ENCODE measurements at places on chromosomes 3 and 15.

- no peak for DNase-seq
Observed at GRCh38 chr3:189236352-189236751, 64.6 kb downstream of the TPRG1 start.

- no peak for DNase-seq
Observed at GRCh38 chr15:60536314-60536713, 57.4 kb upstream of the ICE2 start.

- peak; percentile 28 for DNase-seq
Observed at GRCh38 chr3:45082142-45082538, 56.0 kb downstream of the CLEC3B start.

- no peak for DNase-seq
Observed at GRCh38 chr3:134239538-134239937, 11.1 kb downstream of the RYK start.

GRCh38 chr3:122941228-122942206 lies 86.0 kb downstream of the SEMA5B start:
- no peak for DNase-seq

GRCh38 chr15:101213147-101213546 lies 38.7 kb downstream of the CHSY1 start:
- DNase-seq, result no peak

DNA sequence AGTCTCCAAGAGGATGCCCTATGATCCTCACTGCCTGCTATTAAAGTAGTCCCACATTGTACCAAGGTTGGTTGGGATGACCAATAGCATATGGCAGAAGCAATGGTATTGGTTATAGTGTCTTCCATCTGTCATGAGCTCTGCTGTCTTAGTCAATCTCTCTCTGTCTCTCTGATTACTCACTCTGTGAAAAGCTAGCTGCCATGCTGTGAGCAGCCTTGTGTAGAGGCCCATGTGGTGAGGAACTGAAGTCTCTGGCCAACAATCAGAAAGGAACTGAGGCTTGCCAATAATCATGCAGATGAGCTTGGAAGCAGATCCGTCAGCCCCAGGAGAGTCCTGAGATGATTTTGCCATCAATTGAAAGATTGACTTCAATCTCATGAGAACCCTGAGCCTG lies 60.3 kb upstream of the CFAP161 start:
- no peak for DNase-seq

- no peak for DNase-seq
Observed at GRCh38 chr15:66105286-66106265, 148.0 kb downstream of the MEGF11 start.

GRCh38 chr3:105365391-105366325 lies 1.1 kb upstream of the ALCAM start:
- peak; percentile 64 for DNase-seq

GRCh38 chr3:3627114-3627513 lies 172.1 kb upstream of the LRRN1 start:
- DNase-seq, result no peak

DNA sequence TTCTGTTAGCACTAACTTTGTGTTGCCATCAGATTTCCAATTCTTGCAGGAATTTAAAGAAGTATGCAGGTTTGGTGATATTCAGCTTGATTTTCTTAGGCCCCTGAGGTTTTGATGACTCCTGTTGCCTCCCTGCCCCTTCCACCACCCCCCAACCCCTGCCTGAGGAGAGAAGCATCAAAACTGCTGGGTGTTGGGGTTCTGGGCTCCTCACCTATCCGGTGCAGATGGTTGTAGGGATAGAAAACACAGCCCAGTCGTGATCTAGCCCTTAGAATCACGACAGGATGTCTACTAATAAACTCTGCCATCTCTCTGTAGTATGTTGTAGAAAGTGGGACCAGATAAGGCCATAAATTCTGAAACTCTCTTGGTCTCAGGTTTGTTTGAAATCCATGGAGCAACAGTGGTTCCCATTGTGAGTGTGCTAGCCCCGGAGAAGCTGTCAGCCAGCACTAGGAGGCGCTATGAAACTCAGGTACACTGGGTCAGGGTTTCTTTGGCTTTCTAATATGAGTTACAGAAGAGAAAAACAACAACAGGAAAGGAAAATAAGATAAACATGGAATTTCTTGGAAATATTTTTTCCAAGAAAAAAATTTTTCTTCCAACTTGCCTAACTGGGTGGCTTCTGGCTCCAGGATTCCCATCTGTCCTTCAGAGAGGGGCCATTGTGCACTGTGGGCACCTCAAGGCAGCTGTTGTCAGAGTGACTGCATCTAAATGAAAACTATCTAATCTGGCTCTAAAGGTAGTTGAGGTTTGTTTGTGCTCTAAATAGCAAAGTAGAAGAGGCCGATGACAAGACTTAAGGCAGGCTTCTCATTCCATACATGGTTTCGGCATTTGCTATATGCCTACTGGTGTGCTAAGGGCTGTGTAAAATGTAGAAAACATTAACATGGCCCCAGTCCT lies 8.7 kb downstream of the SRP14 start:
- DNase-seq, result no peak

DNA sequence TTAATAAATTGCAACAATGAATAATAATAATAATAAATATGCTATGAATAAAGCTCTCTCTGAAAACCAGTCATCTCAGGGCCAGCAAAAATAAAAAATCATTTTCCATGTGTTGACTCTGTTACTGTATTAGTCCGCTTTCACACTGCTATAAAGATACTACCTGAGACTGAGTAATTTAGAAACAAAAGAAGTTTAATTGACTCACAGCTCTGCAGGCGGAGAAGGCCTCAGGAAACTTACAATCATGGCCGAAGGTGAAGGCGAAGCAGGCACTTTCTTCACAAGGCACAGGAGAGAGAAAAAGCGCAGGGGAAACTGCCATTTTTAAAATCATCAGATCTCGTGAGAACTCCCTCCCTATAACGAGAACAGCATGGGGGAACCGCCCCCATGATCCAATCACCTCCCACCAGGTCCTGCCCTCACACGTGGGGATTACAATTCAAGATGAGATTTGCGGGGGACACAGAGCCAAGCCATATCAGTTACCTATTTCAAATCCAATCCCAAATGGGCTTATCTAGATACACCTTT lies 224.1 kb downstream of the IGSF11 start:
- no peak for DNase-seq

- DNase-seq, result no peak
Observed at GRCh38 chr15:41341519-41341918, 8.8 kb downstream of the NUSAP1 start.

DNA sequence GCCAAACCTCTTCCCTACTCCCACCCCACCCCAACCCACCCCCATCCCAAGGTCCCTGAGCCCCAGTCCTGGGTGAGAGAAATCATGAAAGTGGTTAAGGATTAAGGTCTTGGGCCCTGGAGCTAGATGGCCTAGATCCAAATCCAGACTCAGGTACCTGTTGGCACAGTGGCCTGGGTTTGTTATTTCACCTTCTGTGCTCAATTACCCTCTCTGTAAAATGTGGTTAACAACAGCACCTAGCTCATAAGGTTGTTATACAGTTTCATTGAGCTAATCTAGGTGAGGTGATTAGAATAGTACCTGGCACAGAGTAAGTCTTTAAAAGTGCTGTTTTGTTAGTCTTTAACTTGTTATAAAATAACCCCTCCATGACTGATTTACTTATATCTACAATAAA lies 6.4 kb upstream of the SNUPN start:
- no peak for DNase-seq

- DNase-seq, result no peak
Observed at GRCh38 chr15:50168783-50169411, 13.1 kb upstream of the SLC27A2 start.

GRCh38 chr15:38189671-38190295 lies 62.9 kb upstream of the SPRED1 start:
- no peak for DNase-seq

GRCh38 chr3:177111541-177111949 lies 85.7 kb downstream of the TBL1XR1 start:
- no peak for DNase-seq

DNA sequence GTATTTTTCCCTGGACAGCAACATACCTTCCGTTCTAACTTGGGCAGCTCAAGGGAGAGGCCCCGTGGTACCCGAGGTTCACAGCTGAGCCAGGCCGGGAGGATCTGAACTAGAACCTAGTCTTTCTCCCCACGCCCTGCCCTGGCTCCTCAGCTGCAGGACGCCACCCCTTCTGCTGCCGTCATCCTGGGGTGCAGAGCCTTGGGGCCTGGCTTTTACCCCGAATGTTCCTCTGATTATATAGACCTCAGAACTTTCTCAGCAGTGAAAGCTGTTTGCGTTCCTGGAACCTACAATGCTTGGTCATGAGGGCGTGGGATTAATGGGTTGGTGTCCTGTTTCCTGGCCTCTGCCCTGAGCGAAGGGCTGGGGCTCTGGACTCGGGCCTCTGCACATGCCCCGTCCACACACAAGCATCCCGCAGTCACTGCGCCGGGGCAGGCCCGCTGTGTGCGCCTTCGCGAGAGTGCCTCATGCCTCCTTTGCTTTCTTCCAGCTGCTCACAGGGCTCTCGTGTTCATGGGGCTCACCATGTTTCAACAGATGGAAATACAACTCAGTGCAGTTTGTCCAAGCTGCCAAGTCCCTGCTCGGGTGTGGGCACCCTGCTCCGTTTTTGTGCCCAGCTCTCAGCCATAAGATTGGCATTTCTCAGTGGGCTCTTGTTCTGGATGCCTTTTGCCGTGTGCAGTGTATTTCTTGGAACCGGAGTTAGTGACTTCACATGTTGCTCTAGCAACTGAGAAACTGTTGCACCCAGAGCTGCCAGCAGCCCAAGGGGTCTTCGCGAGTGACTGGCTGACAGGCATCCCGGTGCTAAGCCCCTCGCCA lies 20.4 kb downstream of the SYNM start:
- no peak for DNase-seq

DNA sequence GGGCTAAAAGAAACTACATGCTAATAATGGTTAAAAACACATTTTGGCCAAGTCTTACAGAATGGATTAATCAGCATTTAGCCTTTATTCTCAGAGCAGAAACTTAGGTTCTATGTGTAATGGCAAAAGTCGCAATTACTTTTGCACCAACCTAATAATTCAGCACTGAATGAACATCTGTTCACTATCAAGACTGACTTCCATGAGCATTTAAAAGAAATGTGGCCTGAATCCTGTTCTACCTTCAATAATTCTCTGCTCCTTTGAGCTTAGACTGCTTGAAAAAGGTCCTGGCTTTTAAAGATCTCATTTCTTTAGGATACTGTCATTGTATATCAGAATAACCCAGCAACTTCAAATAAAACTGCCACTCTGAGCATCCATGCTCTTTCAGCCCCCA lies 145.9 kb downstream of the PDZRN3 start:
- DNase-seq, result no peak

Data from fibroblast of the conjunctiva (primary cell).